Central memory CD4-positive, alpha-beta T cell (primary cell): ENCODE measurements at places on chromosomes 7 and 10.

DNA sequence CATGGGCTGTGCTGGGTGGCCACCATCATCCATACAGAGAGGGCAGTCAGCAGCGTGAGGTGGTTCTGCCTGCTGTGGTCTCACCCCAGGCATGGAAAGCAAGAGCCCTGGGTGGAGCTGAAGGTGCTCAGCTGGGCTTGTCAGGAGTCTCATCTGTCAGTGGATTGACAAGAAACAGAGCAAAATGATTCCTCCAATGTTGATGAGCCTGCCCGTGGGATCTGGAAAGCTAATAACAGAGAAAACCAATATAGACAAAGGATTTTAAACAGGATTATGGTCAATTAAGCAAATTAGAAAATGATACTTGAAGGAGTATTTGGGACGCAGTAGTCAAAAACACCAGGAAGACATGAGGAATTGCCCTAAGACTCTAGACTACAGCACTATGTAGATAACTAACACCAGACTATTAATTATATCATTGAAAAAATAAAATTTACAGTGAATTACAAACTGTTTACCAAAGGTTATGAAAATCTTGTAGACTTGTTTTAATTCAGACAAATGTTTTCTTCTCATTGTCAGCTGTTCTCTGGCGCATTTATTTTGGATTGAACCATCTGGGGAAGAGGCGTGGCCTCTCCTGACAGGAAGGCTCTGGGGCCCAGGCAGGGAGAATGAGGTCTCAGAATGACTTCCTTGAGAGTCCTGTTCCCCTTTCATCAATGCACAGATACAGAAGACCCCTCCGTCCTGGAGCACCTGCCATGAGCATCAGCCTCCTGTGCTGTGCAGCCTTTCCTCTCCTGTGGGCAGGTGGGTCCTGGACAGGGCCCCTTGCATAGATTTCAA is 211.2 kb upstream of the PRSS58 start:
- no peak for DNase-seq

GRCh38 chr10:91955114-91955513 is 31.5 kb downstream of the BTAF1 start:
- no peak for DNase-seq

- no peak for DNase-seq
Measured at GRCh38 chr10:44569193-44570091, 184.5 kb upstream of the CXCL12 start.

GRCh38 chr10:59991661-59992060 is 85.3 kb upstream of the CCDC6 start:
- DNase-seq = no peak

DNA sequence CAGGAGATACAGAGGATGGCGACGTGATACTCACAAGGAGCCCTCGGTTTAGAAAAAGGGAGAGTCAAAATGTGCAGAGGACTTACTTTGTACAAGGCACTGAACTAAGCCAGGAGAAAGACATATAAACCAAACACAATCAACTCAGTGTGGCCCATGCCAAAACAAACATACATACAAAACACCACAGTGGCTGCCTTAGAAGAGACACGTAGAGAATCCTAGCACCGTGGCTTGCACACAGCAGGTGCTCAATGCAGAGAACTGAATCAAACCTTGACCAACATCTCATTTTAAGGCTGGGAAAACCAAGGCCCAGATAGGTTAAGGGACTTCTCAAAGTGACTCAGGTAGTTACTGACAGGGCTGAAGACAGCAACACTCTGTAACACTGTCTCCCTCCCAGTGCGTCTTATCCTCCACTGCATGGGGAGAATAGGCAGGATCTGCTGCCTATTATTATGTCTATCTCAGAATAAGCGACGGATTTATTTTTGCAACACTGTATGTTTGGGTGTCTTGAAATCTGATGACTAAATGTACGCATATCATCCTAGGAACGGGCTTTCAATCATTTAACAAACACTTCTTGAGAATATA is 11.0 kb downstream of the SORBS1 start:
- no peak for DNase-seq

DNA sequence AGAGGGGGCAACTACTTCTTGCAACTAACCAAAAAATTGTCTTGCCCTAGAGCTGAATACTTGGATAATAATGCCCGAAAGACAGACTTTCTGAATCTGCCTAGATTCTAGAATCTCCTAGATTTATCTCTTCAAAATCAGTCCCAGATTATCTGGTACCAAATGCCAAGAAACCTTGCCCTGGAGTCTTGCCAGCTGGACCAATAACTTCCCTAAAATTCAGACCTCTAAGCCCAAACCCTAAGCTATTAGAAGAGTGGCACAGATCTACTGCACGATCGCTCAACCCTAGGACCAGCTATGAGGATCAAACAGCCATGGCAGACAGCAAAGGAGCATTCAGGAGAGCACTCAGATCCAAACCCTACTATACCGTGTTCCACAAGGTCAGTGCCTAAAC is 45.0 kb downstream of the ARMH3 start:
- DNase-seq = no peak
